ENCODE measurements at places on chromosomes 2 and 18. TPM values are rescaled to one million over a fixed set of nuclear protein-coding genes. Genes with fewer than 3 reads are reported as not detected.

The LIPG gene
- total RNA-seq = 13.3 TPM

The ERFE gene
- total RNA-seq = 0.58 TPM

The HNMT gene
- 42.6 TPM for total RNA-seq

DNA sequence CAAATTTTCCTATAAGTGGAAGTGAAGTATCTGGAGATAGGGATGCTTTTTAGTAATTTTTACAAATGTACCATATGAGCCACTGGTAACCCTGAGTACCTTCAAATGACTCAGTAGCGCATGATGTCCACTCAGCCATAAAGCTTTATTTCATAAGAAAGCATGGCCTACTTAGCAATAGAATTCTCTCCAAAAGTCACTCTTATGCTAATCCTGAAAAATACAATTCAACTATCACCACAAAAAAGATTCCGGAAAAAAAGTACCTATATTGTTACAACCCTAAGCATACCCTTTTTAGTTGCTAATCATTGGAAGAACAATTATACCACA is 732.2 kb downstream of the SOCS6 start:
- no peak for DNase-seq

DNA sequence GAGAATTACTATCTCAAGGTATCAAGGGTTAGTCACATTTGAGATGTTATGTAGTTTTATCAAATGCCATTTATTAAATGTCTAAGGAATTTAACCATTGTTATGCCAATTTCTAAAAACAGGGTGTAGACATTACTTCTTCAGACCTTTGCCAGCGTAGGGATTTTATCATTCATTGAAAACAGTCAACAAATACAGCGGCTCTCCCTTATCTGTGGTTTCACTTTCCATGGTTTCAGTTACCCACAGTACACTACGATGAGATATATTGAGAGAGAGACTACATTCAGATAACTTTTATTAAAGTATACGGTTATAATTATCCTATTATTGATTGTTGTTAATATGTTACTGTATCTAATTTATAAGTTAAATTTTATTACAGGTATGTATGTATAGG is 234.7 kb downstream of the TMX3 start:
- no peak for DNase-seq

DNA sequence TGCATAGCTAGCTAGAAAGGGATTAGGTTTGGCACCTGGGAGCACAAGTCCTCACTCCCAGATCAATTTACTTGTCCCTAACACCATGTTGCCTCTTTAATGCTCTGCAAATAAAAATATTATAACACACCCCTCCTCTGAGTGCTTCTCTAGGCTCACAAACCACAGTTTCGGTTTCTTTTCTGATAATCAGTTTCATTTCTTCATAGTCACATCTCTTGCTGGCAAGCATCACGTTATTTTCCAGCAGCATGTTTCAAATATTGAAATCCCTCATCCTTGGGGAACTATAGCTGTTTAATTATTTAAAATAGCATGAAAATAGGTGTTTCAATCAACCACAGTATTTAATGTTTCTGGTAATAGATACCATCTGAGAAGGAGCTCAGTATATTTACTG is 13.9 kb upstream of the SMCHD1 start:
- no peak for DNase-seq

DNA sequence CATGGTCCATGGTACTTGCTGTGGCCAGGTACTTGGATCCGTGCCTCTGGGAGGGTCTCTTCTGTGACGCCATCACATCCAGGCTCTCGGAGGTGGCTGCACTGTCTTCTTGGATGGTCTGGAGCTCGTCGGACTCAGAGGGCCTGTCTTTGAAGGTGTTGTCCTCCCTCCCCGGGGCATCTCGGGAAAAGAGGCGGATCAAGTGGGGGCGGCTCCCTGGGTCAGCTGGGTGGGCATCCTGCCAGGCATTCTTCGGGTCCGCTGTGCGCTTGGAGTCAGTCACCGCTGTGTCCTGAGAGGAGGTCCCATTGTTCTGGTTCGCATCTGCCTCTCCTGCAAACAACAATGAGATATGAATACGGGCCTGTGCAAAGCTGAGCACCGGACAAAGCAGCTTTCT is 115.6 kb downstream of the MBP start:
- DNase-seq = peak; percentile 43

DNA sequence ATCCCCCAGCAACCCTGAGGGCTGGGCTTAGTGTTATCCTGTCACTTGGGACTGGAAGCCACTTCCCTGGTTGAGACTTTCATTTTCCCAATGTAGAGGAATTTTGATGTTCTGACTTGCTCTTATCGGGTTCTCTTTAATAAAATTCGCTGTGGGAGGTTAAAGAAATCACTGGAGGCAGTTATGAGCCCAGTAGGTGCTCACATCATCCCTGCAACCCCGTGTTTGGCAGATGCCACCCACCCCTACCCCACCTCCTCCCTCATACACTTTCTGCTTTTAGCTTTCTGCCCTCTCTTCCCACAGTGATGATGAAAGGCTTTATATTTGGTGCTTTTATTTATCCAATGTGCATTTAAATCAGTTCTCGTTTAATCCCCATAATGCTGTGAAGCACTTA is 106.6 kb downstream of the MAPK4 start:
- no peak for DNase-seq
